Psoas muscle (tissue), 8 donors: ENCODE measurements at places on chromosomes 16 and 17. TPM values are rescaled to one million over a fixed set of nuclear protein-coding genes. Genes with fewer than 3 reads are reported as not detected.
A peak's percentile ranks its signal among the peaks of the same experiment; 100 is the strongest.

DNA sequence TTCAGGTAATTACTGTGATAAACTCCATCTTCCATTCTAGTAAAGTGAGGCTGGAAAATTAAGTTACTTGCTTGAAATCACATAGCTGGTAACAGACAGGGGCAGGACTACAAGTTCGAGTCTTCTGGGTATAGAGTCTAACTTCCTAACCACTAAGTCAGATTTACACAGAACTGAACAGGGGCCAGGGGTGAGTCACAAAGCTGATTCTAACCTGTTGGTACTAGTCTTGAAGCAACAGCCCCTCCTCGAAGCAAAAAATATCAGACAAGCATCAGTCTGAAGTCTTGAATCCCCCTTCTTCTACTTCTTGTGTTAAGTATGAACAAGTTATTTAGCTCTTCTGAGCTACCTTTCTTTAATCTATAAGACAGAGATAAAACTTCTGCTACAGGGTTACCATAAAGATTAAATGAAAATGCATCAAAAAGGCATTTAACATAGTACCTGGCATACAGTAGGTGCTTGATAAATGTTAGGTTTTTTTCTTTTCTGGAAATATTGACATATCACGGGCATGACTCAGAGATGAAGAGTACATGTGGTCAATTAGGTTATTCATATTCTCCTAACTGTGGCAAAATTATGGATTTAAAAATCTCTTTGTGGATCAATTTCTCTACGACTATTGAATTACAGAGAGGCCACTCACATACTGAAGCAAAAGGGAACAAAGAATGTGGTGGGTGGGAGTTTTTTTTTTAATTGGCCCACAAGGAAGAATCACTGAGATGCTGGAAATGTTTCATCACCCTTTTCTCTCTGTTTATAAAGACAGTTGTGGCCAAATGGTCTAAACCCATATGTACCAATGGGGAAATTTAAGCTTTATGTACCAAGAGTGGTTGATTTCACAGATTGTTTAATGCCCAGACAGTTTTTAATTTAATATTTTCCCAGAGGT lies 266.9 kb upstream of the DYNLRB2 start:
- peaks cover 3% of the 10 kb centered on the region for H3K27me3 ChIP-seq
- DNase-seq, result no peak
- no peaks in the 10 kb centered on the region for H3K4me1 ChIP-seq
- H3K36me3 ChIP-seq, result no peaks in the 10 kb centered on the region
- H3K4me3 ChIP-seq, result no peak overlapping the region

DNA sequence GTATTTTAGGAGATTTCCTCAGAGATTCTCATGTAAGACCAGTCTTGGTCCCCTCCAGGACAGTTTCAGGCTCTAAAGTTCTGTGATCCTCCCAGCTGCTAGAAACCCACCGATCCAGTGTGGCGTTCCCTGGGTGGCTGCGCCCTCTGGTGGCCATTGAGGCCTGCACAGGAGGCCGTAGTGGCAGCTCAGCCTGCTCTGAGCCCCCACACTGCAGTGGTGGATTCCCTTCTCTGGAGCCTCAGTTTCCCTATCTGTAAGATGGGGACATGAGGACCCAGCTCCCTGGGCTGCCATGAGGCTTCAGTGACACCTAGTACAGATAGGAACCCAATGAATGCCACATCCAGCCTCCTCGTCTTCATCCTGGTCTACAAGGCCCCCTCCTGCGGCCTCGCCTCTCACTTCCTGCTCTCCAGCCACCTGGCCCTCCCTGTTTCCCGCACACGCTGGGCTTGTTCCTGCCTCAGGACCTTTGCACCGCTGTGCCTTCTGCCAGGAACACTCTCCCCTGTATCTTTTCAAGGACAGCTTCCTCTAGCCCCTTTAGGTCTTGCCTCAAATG lies 16.5 kb downstream of the CCDC102A start:
- no peak overlapping the region for H3K4me3 ChIP-seq
- no peak overlapping the region for H3K27ac ChIP-seq
- no peaks in the 10 kb centered on the region for H3K4me1 ChIP-seq
- H3K27me3 ChIP-seq, result no peaks in the 10 kb centered on the region

DNA sequence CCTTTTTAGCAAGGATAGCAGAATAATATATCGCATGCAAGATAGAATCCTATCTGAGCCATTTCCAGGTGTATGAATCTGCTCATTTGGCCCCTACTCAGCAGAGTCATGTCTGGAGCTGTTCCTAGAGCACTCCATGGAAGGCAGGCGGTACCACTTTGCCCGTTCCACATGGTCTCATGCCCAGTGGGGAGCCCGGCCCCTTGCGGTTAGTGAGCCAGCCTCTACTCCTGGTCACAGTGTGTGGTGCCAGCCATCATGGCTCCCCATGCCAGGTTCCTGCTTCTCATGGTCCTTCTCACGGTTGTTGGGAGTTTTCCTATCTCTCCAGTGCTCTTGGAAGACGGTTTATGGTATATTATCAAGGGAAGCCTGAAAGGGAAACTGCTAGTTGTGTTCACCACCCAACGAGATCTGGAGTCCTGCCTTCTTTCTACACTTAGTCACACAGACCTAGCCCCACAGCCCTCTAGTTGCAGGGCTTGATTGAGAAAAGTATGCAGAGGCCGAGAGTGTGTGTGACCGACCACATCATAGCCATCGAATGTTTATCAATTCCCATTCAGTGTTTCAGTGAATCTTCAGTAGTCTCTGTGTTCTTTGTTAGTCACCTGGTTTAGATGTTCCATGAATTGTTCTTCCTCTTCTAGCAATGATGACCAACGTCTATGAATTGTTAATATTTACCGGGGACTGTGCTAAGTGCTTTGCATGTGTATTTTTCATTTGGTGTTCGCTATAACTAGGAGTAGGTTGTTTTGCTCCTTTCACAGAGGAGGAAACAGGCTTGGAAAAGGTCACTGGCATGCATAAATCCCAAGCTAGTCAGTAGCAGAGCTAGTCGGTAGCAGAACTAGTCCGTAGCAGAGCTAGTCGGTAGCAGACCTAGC lies 9.6 kb downstream of the JPT2 start:
- no peaks in the 10 kb centered on the region for H3K4me1 ChIP-seq
- H3K27ac ChIP-seq, result no peak overlapping the region
- DNase-seq, result no peak
- no peak overlapping the region for H3K4me3 ChIP-seq

GRCh38 chr17:9271989-9272388 lies 250.7 kb downstream of the NTN1 start:
- no peak overlapping the region for H3K27ac ChIP-seq
- no peaks in the 10 kb centered on the region for H3K36me3 ChIP-seq
- H3K4me3 ChIP-seq, result no peak overlapping the region
- H3K27me3 ChIP-seq, result no peaks in the 10 kb centered on the region

- H3K4me1 ChIP-seq, result no peaks in the 10 kb centered on the region
- no peak for DNase-seq
- H3K27ac ChIP-seq, result no peak overlapping the region
- H3K4me3 ChIP-seq, result no peak overlapping the region
- no peaks in the 10 kb centered on the region for H3K27me3 ChIP-seq
These were observed 102.5 kb upstream of the CLEC3A start for GRCh38 chr16:77919761-77920415.

DNA sequence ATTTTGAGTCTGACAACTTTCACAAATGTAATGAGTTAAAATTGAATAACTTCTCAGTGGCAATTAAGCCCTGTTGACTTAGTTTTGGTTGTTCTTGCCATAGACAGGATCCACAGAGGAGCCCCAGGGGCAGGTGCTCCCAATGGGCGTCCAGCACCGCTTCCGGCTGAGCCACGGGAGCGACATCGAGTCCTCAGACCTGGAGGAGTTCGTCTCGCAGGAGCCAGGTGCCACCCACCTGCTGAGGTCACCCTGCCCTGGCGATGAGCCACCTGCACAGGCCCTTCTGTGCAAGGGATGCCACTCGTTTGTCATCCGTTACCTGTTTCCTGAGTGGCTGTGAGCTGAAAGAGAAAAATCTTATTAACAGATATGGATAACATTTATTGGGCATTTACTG lies 10.7 kb downstream of the CCDC40 start:
- H3K4me3 ChIP-seq, result no peak overlapping the region
- DNase-seq, result no peak
- no peaks in the 10 kb centered on the region for H3K36me3 ChIP-seq
- H3K27ac ChIP-seq, result no peak overlapping the region
- no peaks in the 10 kb centered on the region for H3K4me1 ChIP-seq

- H3K4me3 ChIP-seq, result no peak overlapping the region
- H3K36me3 ChIP-seq, result no peaks in the 10 kb centered on the region
- no peak overlapping the region for H3K27ac ChIP-seq
- no peak for DNase-seq
- H3K4me1 ChIP-seq, result peaks cover 15% of the 10 kb centered on the region
These were observed 881.3 kb downstream of the CDH11 start for GRCh38 chr16:64240586-64240985.

GRCh38 chr17:19867079-19867328 lies 732 bp downstream of the ULK2 start:
- peaks cover 22% of the 10 kb centered on the region for H3K36me3 ChIP-seq
- no peaks in the 10 kb centered on the region for H3K27me3 ChIP-seq
- DNase-seq, result peak; percentile 60

DNA sequence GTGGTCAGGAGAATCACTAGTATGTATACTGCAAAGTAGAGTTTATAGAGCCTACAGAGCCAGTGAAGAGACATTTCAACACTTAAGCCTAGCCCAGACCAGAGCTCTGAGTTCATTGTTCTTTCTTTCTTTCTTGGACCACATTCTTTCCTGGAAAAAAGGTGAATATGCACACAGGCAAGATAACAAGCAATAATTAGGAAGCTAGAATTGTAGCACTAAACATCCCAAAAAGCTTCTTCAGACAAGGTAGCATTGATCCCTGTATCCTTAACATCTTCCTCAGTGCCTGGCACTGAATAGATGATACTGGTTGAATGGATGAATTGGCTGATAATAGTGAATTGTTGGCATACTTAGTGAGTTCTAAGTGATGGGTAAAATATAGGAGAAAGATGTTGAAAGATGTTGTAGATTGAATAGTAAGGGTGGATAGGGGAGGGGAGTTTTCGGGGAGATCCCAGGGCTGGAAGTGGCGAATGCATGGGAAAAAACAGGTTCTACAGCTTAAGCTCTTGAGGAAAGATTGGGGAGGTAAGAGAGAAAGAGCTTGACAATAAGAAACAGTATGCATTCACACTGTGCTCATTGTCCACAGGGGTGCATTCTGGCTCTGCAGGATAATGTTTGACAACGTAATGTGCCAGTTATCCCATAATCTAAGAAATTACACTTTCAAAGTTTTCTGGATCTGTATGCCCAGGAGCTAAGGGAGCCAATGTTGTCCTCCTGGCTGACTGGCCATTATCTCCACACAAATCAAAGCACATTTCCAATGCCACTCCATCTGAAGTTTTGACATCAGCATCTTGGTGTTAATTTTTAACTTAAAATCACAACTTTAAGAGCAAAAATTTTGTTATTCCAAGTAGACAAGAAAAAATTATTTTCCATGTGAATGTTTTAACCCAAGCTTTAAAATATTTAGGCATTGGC lies 35.6 kb downstream of the TUBD1 start:
- H3K4me1 ChIP-seq, result peaks cover 5% of the 10 kb centered on the region
- no peaks in the 10 kb centered on the region for H3K36me3 ChIP-seq
- DNase-seq, result no peak
- no peak overlapping the region for H3K27ac ChIP-seq
- no peaks in the 10 kb centered on the region for H3K27me3 ChIP-seq

DNA sequence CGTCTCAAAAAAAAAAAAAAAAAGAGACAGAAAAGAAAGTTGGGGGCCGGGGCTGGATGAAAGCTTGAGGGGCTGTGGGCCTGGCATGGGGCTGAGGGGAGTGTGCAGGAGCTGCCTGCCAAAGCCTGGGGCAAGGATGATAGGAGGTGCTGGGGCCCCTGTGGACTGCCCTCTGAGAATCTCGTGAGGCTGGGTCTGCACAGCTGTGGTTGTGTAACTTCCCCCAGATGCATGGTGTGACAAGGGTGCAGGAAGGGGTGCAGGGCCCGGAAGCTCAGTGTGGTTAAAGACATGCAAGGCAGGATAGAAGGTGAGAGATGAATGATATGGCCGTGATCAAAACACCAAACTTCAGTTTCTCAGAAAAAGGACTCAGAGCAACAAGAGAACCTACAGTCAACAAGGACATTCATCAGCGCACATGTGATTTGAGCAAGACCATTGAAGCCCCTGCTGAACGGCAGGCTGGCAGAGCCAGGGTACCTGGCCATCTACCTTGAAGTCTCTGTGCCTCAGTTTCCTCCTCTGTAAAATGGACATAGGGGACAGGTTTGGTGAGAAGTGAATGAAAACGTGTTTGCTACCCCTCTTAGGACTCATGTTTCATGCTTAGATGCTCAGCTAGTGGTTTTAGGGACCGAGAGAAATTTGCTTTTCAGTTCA lies 9.6 kb downstream of the IL32 start:
- no peaks in the 10 kb centered on the region for H3K36me3 ChIP-seq
- no peaks in the 10 kb centered on the region for H3K4me1 ChIP-seq
- peak; percentile 55 for DNase-seq
- H3K27me3 ChIP-seq, result no peaks in the 10 kb centered on the region
- no peak overlapping the region for H3K27ac ChIP-seq

GRCh38 chr16:7271486-7271885 lies 61.2 kb upstream of the RBFOX1 start:
- H3K36me3 ChIP-seq, result no peaks in the 10 kb centered on the region
- H3K4me3 ChIP-seq, result no peak overlapping the region
- no peaks in the 10 kb centered on the region for H3K27me3 ChIP-seq
- H3K27ac ChIP-seq, result peak overlapping the region; percentile 87

- no peaks in the 10 kb centered on the region for H3K27me3 ChIP-seq
- no peaks in the 10 kb centered on the region for H3K4me1 ChIP-seq
- no peak overlapping the region for H3K4me3 ChIP-seq
- H3K36me3 ChIP-seq, result no peaks in the 10 kb centered on the region
These were observed 28.1 kb upstream of the ITGA2B start for GRCh38 chr17:44417553-44417952.

DNA sequence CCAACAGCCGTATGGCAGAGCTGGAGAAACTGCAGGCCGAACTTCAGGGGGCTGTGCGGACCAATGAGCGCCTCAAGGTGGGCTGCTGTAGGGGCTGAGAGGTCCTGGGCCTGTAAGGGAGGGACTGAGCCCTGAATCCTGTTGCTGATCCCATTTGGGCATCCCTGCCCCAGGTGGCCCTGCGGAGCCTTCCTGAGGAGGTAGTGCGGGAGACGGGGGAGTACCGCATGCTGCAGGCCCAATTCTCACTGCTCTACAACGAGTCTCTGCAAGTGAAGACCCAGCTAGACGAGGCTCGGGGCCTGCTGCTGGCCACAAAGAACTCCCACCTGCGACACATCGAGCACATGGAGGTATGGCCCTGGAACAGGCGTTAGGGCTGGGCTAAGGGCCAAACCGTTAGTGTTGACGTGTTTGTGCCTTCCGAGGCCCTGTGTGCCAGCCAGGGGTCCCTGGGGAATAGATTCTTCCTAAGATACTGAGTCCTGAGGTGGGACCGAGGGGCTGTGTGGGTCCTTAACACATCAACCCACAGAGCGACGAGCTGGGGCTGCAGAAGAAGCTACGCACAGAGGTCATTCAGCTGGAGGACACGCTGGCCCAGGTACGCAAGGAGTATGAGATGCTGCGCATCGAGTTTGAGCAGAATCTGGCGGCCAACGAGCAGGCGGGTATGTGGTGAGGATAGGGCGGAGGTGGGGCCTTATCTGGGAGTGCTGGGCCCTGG lies 4.2 kb downstream of the RNF40 start:
- peaks cover 19% of the 10 kb centered on the region for H3K4me1 ChIP-seq
- H3K27me3 ChIP-seq, result no peaks in the 10 kb centered on the region

GRCh38 chr17:20051624-20052023 lies 42.5 kb downstream of the SPECC1 start:
- H3K4me1 ChIP-seq, result no peaks in the 10 kb centered on the region
- H3K36me3 ChIP-seq, result no peaks in the 10 kb centered on the region
- no peak overlapping the region for H3K4me3 ChIP-seq

C17orf50 gene
- not detected for total RNA-seq

PRM1 gene
- total RNA-seq, result not detected

CTRB2 gene
- total RNA-seq, result not detected

CEMP1 gene
- not detected for total RNA-seq

OR3A3 gene
- not detected for total RNA-seq

ASIC2 gene
- total RNA-seq, result not detected

VWA3A gene
- total RNA-seq, result not detected
